IPS DF 19.7 (cell line): ENCODE measurements at places on chromosomes 1 and 21.

DNA sequence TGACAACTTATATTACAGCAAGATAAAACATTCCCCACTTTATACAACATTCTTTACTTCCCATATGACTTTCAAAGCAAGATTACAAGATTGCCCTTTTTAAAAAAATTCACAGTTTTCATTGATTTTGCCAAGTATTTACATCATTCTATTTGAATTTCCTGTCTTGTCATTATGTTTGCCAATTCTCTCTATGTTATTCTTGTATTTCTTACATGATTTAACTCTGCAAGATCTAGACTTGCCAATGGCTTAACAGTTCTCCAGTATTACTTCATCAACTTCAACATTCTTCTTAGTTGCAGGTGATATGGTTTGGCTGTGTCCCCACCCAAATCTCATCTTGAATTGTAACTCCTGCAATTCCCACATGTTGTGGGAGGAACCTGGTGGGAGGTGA, 31.6 kb downstream of the FMO4 start:
- DNase-seq = no peak

DNA sequence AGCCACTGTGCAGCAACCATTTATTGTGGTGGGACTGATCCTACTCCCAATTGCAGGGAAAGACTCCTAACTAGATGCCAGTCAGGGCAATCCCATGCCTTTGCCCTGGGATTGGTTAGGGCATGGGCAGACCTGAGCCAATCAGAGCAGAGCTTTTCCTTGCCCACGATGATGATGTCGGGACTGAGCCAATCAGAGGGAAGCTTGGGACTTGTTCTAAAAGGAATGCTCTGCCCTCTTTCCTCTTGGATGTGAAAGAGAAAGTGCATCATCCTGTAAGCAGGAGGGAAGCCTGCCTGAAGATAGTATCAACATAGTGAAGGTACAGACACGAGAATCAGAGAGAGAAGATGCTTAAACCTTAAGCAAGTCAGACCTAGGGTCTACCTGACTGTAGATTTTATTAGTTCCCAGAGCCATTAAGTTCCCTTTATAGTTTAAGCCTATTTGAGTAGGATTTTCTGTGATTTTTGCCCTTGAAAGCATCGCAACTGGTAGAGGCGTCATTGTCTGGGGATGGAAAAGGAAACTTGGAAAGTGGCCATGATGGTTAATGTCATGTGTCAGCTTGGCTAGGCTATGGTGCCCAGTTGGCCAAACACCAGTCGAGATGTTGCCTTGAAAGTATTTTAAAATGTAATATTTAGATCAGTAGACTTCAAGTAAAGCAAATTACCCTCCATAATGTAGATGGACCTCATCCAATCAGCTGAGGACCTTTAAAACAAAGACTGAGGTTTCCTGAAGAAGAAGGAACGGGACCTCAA, 19.9 kb downstream of the IRF2BP2 start:
- no peak for DNase-seq

GRCh38 chr21:9750341-9751086, 770.9 kb upstream of the TPTE start:
- DNase-seq = no peak

DNA sequence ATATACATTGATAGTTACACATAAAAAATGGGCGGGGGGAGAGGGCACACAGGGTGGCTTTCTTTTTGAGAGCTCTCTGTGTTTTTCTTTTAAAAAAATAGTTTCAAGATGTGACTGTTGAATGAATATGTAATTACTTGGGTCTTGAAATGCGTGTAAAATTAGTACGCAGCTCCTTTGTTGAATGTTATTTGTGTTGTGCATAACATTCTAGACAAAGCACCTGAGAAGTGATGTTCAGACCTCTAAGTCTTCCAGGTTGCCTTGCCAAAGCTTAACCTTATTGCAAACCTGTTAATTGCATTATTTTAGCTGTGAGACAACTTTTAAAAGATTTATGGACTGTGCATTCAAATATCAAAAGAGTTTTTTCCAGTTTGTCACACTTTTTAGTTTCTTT, 5.4 kb downstream of the PBX1 start:
- DNase-seq = no peak

DNA sequence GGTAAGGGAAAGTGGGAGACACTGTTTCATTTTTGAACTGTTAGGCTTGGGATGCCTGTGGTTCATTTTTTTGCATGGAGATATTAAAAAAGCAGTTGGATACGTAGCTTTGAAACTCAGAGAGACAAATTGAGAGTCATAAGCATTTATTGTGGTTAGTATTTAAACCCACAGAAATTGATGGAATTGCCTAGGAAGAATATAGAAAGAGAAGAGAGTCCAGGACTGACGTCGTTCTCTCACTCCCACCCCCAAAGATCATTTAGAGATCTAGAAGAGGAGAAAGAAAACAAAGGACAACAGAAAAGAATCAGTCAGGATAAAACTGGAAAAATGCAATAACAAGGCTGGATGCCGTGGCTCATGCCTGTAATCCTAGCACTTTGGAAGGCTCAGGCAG, 73.2 kb upstream of the BMP8A start:
- no peak for DNase-seq
